ENCODE measurements at places on chromosomes 1 and 21.
A peak's percentile ranks its signal among the peaks of the same experiment; 100 is the strongest.

DNA sequence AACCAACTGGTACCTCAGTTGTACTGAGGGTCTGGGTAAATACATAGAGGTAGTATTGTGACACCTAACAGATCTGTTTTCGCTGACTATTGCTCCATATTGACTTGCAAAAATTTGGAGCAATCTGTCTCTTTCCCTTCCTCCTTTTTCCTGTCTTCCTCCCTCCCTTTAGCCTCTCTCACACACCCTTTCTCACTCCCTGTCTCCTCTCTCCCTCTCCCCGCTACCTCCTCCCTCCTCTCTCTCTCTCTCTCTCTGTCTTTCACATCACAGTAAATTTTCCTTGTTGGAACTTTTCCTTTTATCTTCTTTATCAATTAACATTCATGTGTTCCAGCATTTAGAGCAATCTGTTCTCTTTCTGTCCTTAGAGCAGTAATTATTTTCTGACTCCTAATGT is 278.2 kb downstream of the NTNG1 start:
- DNase-seq: no peak

DNA sequence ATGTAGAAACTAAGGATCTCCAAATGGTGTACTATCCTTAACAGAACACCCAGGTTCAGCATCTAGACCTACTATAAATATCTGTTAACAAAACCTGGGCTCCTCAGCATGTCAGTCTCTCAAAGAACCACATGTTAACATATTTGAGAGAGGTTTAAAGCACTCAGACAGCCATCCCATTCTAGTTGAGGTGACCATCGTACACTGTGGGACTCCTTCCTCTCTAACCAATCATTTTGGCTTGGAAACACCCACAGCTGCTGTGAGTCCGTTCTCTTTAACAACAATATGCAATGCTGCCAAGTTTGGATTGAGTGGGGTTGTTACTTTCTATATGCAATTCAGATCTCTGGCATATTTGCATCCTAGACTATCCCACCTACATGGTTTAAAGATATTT is 105.8 kb downstream of the MRPL39 start:
- no peak for DNase-seq

DNA sequence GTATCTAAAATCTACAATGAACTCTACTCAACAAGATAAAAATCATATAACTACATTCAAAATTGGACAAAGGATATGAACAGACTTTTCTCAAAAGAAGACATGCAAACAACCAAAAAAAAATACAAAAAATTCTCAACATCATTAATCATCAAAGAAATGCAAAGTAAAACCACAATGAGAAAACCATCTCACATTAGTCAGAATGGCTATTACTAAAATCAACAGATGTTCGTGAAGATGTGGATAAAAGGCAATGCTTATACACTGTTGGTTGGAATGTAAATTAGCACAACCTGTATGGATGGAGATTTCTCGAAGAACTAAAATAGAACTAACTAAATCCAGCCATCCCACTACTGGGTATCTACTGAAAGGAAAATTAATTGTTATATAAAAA is 1080.8 kb downstream of the AMY1C start:
- no peak for DNase-seq

DNA sequence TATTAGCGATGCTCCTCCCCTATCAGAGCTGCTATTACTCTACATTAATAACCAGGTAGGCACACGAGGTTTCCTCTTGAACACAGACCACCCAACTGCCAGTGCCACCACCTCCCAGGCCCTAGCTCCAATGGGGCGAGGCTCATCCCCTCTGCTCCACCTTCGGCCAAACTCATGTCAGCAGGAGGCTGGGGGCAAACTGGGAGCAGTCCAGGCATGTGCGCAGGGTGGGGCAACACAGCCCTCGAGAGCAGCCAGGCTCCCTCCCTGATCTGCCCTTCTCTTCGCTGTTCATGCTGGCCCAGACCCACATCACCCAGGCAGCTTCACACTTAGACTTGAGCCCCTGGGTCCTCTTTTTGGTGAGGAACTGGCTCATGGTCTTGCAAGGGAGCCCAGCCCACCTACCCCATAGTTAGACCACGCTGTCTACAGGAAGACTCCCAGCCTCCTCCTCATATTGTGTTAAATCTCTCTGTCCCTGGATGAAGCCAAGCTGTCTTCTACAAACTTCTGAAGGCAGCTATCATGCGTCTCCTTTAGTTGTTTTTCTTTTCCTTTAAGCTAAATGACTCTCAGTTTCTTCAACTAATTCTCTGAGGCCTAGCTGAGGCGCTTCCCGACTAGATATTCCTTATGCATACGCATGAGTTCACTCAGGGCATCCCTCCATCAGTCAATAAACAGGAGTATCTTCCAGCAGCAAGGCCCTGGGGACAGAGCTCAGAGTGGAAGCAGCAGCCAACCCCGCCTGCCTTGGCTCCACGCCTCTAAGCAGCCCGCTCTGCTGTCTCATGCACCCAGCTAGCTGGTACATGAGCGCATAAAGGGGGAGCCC is 12.0 kb downstream of the TMEM9 start:
- peak; percentile 76 for DNase-seq

DNA sequence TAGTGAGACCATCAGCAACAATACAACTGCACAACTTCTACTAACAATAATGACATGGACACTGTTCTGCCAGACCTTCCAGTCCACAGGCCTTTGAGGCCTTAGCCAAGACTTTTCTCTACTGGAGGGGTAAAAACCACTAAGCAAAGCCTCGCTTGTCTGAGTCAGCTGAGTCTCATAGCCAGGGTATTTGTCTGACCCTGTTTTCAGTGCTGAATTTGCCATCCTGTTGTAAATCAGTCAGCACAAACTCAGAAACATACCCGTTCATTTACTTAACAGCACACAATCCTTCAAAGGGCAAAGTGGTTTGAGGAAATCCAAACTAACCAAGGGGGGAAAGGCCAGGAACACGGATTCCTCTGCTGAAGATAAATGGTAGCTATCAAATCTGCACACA is 537.8 kb downstream of the SMYD3 start:
- DNase-seq: no peak

GRCh38 chr1:44290250-44291094 is 64.6 kb downstream of the ERI3 start:
- DNase-seq: no peak

DNA sequence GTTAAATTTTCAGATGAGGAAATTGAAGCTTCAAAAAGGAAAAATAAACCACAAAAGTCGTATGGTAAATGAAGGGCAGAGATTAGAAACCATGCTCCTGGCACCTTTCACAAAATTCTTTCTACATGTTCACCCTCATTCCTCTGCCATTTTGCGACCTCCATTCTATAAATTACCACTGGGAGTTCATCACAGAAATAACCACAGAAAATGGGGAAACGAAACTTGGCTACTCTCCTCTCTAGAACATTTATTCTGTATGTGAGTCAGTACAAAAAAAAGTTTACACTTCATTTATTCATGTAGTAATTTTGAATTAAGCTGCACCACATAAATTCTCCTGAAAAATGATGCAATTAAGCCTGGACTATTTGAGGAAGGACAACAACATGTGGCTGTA is 320.9 kb upstream of the C1orf87 start:
- DNase-seq: no peak

DNA sequence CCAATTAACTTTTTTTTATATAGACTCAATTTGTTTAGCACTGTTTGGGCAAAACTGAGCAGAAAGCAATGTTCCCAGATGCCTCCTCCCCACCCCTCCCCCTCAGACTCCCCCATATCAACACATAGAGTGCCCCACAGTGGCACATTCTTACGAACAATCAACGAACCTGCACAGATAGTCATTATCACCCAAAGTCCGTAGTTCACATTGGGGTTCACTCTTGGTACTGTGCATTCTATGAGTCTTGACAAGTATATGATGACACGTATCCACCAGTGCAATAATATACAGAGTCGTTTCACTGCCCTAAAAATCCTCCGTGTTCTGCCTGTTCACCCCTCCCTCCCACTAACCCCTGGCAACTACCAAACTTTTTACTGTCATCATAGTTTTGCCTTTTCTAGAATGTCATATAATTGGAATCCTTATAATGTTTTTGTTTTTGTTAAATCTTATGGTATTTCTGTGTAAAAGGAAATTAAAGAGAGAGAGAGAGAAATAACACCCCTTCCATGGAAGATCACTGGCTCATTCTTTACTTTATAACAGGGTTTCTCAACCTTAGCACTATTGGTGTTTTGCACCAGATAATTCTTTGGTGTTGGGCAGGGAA is 37.2 kb upstream of the HNRNPU start:
- no peak for DNase-seq

GRCh38 chr1:27179979-27180378 is 25.1 kb upstream of the SLC9A1 start:
- no peak for DNase-seq

GRCh38 chr1:54627196-54627595 is 3.9 kb upstream of the FAM151A start:
- DNase-seq: no peak

- no peak for DNase-seq
Measured at GRCh38 chr1:219109424-219110018, 64.2 kb upstream of the LYPLAL1 start.

- DNase-seq: no peak
Measured at GRCh38 chr1:203229471-203230135, at the start of gene CHIT1. Gene CHIT1, minus strand, starts transcription at chr1:203229673. Its CDS starts 37 bp downstream, at chr1:203229636.

DNA sequence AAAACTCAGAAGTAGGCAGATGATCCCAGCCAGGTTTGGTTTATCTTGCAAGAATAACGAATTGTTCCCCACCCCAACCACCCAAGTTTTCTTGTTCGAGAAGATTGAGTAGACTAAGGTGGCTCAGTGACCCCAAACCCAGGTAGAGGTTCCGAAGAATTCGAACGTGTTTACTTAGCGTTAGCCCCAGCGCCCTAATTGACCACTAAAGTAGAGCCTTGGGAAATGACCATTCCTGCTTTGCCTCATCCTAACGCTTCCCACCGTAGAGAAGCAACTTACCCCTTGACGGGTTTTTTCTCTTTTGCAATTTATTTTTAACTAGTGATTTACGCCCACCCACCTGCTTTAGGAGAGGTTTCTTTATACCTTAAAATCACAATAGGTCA is 870 bp downstream of the FBXO28 start:
- DNase-seq: no peak

- no peak for DNase-seq
Measured at GRCh38 chr1:92817986-92818764, 13.7 kb upstream of the RPL5 start.

DNA sequence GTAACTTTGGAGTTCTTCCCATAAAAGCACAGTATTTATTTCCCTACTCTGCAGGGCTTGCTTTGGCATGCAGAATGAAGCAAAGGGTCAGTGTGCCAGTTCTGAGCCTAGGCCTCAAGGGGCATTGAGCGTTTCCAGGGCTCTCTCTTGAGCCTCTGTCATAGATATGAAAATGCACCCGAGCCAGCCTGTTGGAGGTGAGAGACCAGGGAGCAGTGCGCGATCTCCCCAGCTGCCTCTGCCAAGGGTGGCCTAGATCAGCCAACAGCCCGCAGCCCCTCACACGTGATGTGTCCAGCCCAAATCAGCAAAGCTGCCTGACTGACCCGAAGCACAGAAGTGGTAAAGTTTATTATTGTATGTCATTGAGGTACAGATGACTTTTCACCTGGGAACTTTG is 63.7 kb downstream of the TENT5C start:
- DNase-seq: no peak

GRCh38 chr1:111629190-111629954 is 9.8 kb downstream of the RAP1A start:
- no peak for DNase-seq

Data from aorta (tissue), 5 donors.